ENCODE measurements at places on chromosomes 11 and 22. TPM values are rescaled to one million over a fixed set of nuclear protein-coding genes. Genes with fewer than 3 reads are reported as not detected.

DNA sequence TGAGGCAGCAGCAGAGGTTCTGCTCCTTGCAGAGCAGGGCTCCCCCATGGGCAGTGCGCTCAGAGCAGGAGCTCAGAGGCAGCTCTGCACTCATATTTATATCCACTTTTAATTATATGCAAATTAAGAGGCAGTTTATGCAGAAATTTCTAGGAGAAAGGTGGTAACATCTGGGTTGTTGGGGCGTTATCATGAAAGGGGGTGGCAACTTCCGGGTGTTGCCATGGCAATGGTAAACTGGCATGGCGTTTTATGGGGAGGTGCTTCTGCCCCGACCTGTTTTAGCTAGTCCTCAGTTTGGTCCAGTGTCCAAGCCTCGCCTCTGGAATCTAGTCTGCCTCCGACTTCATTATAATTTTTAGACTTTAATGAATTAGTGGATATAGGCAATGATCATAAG lies 1191.7 kb downstream of the TBC1D22A start:
- H3K4me1 ChIP-seq = no peaks in the 10 kb centered on the region
- no peaks in the 10 kb centered on the region for H3K27me3 ChIP-seq
- H3K36me3 ChIP-seq = no peaks in the 10 kb centered on the region
- H3K4me3 ChIP-seq = no peak overlapping the region
- DNase-seq = no peak
- no peak overlapping the region for H3K27ac ChIP-seq

SEPTIN3 gene
- total RNA-seq = under 0.01 TPM

GRCh38 chr22:49930596-49931412 lies 12.4 kb downstream of the CRELD2 start:
- H3K4me3 ChIP-seq = no peak overlapping the region
- peaks cover 12% of the 10 kb centered on the region for H3K4me1 ChIP-seq
- no peak overlapping the region for H3K27ac ChIP-seq
- peak; percentile 66 for DNase-seq
- H3K27me3 ChIP-seq = no peaks in the 10 kb centered on the region

DNA sequence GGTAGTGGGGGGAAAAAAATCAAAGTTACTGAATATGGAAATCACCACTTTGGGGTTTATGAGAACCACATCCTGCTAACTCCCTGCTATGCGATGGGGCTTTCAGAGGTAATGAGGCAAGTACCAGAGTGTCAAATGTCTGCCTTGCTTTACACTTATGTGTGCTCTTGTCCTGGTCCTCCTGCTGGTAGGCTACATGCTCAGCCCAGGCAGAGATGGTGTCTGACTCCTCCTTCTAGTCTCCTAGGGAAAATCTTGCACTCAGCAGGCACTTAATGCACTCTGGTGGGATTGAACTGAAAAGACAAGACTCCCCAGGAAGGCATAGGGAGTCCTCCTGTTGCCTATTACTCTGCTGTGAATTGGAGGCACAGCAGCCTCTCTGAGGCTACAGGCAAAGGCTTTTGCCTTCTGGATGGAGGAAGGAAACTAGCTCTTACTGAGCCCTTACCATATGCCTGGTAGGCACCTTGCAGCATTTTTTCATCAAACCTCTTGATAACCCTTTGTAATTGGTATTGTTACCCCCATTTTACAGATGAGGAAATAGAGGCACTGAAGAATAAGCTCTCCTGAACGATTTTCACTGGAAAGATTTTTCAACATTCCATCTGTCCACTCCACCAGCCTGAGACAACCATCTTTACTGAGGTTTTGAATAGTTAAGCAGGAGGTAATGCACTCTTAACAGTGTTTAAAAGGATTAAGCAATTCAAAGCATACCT lies 132.1 kb upstream of the PAX6 start:
- H3K36me3 ChIP-seq = no peaks in the 10 kb centered on the region
- no peak overlapping the region for H3K27ac ChIP-seq
- no peaks in the 10 kb centered on the region for H3K4me1 ChIP-seq
- H3K27me3 ChIP-seq = no peaks in the 10 kb centered on the region

DNA sequence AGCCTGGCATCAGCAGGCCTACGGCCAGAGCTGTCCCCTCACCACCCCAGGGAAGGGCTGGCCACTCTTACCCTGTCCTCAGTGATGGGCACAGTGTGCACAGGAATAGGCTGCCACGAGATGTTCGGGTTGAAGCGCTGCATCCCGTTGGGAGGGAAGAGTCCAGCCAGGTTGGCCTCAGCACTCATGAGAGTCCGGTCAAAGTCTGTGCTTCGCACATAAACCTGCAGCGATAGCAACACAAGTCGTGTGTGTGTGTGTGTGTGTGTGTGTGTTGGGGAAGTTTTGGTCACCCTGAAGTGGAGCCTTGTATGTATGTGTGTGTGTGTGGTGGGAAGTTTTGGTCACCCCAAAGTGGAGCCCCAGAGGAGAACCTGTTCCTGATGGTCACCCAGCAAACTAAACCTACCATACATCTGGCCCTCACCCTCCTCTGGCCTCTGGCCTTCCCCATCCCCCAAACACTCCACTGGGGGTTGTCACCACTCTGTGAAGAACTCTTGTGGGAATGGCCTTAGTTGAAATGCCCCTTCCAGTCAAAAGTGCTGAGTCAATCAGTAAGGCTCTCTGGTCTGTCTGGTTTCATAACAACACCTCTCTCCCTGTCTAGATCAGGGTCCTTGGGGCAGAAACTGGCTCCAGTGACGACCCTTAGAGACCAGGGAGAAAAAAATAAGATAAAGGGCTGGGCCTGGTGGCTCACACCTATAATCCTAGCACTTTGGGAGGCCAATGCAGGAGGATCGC lies 2.8 kb downstream of the ACP2 start:
- H3K4me3 ChIP-seq = no peak overlapping the region
- DNase-seq = no peak
- no peak overlapping the region for H3K27ac ChIP-seq
- peaks cover 35% of the 10 kb centered on the region for H3K36me3 ChIP-seq

GRCh38 chr11:86483940-86484794 lies 109.5 kb downstream of the CCDC81 start:
- H3K27ac ChIP-seq = peak overlapping the region; percentile 12
- H3K4me1 ChIP-seq = peaks cover 15% of the 10 kb centered on the region
- H3K36me3 ChIP-seq = no peaks in the 10 kb centered on the region
- H3K27me3 ChIP-seq = no peaks in the 10 kb centered on the region
- no peak overlapping the region for H3K4me3 ChIP-seq

- peak overlapping the region; percentile 56 for H3K27ac ChIP-seq
- peaks cover 18% of the 10 kb centered on the region for H3K36me3 ChIP-seq
- peak overlapping the region; percentile 75 for H3K4me3 ChIP-seq
- no peaks in the 10 kb centered on the region for H3K27me3 ChIP-seq
- no peak for DNase-seq
- peaks cover 15% of the 10 kb centered on the region for H3K4me1 ChIP-seq
Observed at GRCh38 chr22:32802237-32802765, 796 bp downstream of the TIMP3 start.

ART5 gene
- not detected for total RNA-seq

DNA sequence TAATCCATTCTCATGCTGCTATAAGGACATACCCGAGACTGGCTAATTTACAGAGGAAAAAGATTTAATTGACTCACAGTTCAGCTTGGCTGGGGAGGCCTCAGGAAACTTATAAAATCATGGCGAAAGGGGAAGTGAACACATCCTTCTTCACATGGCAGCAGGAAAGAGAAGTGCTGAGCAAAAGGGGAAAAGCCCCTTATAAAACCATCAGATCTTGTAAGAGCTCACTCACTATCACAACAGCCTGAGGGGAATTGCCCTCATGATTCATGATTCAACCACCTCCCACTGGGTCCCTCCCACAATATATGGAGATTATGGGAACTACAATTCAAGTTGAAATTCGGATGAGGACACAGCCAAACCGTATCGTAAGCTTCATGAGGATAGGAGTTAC lies 3.8 kb upstream of the CYB5R2 start:
- H3K36me3 ChIP-seq = no peaks in the 10 kb centered on the region
- DNase-seq = peak; percentile 41
- H3K4me1 ChIP-seq = no peaks in the 10 kb centered on the region
- H3K4me3 ChIP-seq = no peak overlapping the region

- no peak for DNase-seq
- no peaks in the 10 kb centered on the region for H3K4me1 ChIP-seq
- no peak overlapping the region for H3K27ac ChIP-seq
- H3K4me3 ChIP-seq = no peak overlapping the region
- H3K27me3 ChIP-seq = no peaks in the 10 kb centered on the region
Observed at GRCh38 chr11:111177037-111177871, 68.3 kb upstream of the POU2AF2 start.

DNA sequence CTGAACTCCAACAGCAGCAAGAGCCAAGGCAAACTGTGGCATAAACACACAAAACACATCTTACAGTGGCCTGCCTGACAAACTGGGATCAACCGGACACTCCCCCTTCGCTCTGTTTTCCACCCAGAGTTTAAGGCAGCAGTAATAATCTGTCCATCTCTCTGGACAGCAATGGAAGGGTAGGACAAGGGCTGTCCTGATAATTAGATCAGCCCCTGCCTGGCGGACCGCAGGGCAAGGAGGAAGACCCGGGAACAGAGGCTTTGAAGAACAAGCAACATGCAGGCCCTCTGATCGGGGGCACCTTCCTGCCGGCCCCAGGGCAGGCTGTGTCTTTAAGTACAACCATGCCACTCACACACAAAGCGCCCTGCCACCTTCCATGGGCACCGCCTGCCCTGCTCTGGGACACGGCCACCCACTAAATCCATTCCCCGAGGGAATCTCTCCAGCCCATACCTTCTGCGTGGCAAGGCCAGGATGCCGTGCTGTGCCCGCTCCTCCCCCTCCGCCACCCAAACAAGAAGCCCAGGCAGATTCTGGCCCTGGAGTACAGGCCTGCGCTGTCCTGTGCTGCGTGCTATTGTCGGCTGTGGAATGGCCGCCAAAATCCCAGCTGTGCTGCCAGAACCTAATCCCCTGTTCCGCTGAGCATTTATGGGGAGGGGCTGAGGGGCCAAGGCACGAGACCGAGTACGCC lies 38.8 kb downstream of the NUMA1 start:
- peak; percentile 75 for DNase-seq
- peaks cover 10% of the 10 kb centered on the region for H3K4me1 ChIP-seq
- peak overlapping the region; percentile 95 for H3K27ac ChIP-seq
- H3K36me3 ChIP-seq = no peaks in the 10 kb centered on the region

GRCh38 chr11:120549346-120549745 lies 37.8 kb downstream of the GRIK4 start:
- no peak for DNase-seq
- no peaks in the 10 kb centered on the region for H3K36me3 ChIP-seq

DNA sequence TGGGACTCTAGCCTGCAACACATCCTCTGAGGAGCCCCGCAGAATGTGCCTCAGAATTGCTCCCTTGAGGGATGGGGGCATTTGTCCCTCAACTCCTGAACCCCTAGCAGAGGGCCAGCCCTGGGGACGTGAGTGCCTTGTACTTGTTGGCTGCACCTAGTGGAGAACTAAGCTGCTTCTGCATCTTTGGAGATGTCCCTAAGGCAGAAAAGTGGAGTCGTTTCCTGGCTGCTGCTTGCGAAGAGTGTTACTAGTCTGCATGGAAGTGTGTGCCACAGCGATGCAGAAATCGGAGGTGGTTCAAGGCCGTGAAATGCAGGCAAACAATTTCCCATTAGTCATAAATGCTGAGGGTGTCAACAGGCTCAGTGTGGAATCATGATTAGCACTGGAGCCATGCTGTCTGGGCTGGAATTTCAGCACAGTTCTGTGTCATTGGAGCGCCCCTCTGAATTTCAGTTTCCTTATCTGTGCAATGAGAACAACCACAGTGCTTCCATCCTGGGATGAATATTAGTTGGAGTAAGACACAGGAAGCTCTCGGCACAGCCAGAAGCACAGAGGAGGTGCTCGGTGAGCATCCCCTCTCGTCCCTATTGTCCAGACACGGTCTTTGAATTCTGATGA lies 56.5 kb downstream of the MIAT start:
- peaks cover 33% of the 10 kb centered on the region for H3K4me1 ChIP-seq
- no peak overlapping the region for H3K4me3 ChIP-seq
- no peak overlapping the region for H3K27ac ChIP-seq
- 0 out of 2 replicates have a peak, but pooled peaks cover 1% of the 10 kb centered on the region for H3K36me3 ChIP-seq
- no peak for DNase-seq
- H3K27me3 ChIP-seq = no peaks in the 10 kb centered on the region

LINC01488 gene
- not detected for total RNA-seq

DNA sequence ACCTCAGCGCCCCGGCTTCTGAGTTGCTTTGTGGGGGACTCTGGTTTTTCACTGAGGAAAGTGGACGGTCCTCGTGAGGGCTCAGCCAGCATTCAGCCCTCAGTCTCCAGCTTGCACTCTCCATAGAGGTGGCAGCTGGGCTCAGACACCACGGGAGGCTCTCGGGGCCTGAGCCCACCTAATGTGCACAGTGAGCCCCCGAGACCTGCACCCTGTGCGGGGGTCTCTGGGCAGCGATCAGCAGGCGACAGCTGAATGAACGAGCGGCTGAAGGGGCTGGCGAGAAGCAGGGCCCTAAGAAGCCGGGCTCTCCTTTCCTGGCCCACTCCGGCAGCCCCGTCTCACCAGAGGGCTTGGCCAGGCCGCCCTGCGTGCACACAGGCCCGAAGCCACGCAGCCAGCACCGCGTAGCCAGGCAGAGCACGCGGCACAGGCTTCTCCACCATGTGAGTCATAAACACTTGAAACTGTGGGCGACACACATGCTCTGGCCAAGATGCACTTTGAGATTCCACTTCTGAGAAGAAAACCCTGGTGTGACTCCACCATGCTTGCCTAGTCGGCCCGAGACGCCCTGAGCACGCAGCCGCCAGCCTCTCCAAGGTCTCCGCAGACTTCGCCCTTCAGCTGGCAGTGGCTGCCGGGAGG lies 28.0 kb downstream of the TOLLIP start:
- peaks cover 59% of the 10 kb centered on the region for H3K36me3 ChIP-seq
- H3K27ac ChIP-seq = no peak overlapping the region
- H3K27me3 ChIP-seq = no peaks in the 10 kb centered on the region
- DNase-seq = no peak
- H3K4me3 ChIP-seq = no peak overlapping the region

Measured in IMR-90 (cell line).